ENCODE measurements at places on chromosomes 6 and 20.

DNA sequence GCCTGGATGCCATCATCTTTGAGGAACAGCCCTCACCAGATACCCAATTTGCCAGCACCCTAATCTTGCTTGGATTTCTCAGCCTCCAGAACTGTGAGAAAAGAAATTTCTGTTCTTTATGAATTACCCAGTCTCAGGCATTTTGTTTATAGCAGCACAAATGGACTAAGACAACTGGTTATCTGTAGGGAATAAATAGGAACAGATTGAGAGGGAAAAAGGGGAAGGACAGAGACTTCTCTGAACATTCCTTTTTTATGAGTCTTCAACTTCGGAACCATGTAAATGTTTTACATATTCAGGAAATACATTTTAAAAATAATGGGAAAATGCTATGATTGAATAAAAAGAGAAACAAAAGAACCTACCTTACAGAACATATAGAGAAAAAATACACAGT is 20.9 kb downstream of the KCTD20 start:
- no peak for DNase-seq

DNA sequence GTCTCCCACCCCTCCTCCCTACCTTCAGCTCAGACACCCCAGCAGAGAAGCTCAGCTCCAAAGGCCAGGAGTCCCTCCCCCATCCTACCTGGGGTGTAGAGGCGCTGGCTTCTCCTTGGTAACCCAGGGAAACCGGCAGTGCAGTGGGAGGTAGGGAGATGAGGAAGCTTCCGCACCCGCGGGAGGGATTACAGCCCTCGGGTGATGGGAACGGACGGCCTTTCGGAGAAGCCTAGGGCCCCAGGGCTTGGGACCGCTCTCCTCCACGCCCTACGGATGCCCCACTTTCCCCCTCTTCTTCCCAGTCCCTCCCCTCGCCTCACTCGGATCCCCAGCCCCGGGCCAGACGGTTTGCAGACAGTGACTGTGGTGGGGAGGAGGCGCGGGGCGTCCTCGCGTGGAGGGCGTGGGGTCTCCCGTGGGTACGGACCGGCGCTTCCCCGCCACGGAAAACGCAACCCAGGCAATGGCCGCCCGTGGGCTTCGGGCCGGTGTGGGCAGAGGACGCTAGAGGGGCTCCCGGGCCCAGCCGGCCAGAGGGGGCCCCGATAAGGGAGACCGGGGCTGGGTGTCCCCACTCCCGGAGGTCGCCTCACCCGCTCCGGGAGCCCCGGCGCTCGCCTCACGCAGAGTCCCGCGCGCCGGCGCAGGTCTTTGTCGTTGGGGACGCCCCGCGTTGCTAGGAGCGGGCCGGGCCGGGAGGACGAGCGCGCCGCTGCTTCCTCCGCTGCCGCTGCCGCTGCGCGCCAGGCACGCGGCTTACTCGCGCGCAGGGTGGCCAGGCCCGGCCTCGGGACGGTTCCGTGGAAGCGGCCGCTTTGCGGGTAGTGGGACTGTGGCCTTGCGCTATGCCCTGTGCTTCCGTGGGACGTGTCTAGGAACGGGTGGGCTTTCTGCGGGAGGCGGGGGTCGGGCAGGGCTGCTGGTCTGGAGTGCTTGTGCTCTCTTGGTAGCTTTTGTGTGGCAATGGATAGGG is 15.8 kb downstream of the AARS2 start:
- DNase-seq: peak; percentile 71

- no peak for DNase-seq
These were observed 212.5 kb downstream of the FOXA2 start for GRCh38 chr20:22371843-22372242.

DNA sequence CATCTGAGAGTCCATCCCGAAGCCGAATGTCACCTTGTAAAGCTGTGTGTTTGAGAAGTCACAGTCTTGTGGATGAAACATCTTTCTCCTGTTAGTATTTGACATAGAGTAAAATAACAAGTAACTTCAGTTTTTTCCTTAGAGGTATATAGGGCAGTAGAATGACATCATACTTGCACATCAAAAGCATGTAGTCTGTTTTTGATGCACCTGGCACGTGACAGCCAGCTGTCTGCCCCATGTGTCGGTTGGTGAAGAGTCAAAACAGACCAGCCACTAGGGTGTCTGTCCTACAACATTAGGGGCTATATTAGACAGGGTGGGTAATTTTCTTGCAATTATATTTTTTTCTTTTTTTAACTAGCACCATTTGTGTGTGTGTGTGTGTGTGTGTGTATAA is 70.2 kb downstream of the SNX9 start:
- DNase-seq: no peak

GRCh38 chr20:38111366-38112232 is 53.5 kb downstream of the TGM2 start:
- DNase-seq: no peak

DNA sequence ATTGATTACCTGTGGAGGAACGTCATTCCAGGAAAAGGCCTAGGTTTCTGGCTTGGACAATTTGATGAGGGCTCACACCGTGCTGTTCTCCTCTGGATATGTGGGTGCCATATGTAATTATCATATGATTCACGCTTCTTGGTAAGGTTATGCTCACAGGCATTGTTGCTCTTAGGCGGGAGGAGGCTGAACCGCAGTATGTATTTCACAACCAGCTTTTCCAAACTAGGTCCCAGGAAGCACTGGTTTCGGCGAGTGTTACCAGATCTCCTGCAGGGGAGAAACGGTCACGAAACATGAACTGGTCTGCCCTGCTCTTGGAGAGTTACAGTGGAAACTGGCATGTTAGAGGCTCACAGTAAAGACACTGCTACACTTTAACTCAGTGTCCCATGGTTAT is 793 bp upstream of the FAM50B start:
- DNase-seq: no peak

- no peak for DNase-seq
These were observed 22.8 kb upstream of the RAB22A start for GRCh38 chr20:58286729-58287128.

DNA sequence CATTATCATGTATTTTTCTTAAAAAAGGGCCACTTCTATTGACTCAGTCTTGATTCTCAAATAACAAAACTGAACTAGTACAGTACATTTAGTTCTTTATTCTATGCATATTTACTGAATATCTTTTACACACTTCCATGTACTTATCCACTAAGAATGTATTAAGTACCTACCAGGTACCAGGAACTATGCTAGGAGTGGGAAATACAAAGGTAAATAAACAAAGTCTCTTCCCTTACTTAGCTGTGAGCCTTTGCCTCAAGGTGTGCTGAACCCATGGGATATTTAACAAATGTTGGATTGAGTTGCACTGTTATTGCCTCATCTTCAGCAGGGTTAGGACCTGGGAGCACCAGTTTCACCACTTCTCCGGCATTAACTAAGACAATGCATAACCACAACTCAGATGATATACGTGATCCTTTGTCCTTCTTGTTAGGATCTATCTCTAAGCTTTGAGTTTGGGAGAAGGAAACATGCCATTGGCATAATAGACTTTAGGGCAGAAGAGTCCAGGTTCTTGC is 533.9 kb downstream of the TFAP2B start:
- no peak for DNase-seq

- no peak for DNase-seq
These were observed 149.9 kb downstream of the IBTK start for GRCh38 chr6:82097676-82098075.

DNA sequence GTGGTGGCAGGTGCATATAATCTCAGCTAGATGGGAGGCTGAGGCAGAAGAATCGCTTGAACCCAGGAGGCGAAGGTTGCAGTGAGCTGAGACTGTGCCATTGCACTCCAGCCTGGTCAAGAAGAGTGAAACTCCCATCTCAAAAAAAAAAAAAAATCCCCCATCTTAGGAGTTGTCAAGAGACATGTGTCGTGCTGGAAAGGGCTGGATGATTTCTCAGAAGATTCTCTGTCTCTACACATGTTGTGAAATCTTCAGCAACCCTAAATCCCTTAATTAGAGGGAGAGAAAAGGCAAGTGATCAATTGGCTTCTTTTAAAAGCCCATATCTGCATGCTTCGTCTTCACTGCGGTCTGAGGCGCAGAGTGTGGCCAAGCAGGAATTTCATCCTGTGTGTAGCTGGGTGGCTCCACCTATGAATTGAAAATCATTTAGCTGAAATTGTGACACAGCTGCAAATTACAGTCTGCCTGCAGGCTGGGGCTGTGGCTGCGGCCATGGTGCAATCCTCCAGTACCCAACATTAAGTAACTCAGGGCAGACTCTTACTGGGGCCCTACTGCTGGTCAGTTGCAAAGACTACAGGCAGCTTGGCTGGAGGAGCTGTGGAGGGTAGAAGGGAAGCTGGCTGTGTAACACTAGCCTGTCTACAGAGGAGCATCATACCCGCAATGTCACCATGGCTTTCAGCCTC is 3.2 kb upstream of the TGM3 start:
- DNase-seq: no peak

DNA sequence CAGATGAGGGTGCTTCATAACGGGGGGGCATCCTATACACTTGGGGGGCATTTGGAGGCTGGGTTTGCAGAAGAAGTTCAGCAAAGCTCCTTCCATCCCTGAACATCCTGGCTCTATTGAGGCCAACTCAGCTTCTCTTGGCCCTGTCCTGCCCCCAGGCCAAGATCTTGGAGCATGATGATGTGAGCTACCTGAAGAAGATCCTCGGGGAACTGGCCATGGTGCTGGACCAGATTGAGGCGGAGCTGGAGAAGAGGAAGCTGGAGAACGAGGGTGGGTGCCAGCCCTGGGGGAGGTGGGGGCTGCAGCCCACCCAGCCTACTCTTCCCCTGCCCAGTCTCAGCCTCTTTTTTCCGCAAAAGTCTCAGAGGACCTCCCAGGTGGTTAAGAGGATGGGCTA is 17.2 kb downstream of the GDAP1L1 start:
- no peak for DNase-seq

DNA sequence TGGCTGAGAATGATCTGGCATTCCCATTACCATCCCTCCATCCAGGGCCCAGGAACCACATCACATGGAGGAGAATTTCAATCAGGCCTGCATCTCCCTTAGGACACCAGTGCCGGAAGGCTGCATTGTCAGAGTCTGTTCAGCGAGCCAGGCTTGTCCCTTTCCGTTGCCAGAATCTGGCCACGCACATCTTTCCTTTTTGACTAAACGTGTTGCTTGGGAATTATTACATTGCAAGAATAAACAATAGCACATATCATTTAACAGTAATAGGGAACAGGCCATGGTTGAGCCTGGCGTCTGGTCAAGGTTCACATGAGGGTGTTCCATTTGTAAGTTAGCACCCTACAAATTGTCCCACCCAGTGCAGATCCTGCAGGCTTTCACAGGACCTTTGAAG is 42.8 kb downstream of the SOBP start:
- no peak for DNase-seq

DNA sequence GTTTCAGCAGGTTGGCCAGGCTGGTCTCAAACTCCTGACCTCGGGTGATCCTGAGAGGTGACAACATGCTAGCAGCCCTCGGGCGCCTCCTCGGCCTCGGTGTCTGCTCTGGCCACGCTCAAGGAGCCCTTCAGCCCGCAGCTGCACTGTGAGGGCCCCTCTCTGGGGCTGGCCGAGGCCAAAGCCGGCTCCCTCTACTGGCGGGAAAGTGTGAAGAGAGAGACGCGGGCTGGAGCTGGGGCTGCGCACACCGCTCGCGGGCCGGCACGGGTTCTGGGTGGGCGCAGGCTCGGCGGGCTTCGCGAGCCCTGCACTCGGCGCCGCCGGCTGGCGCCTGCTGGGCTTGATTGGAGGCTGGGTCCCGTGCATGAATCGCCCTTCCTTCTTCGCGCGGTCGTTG is 80.8 kb upstream of the RBM24 start:
- DNase-seq: no peak

DNA sequence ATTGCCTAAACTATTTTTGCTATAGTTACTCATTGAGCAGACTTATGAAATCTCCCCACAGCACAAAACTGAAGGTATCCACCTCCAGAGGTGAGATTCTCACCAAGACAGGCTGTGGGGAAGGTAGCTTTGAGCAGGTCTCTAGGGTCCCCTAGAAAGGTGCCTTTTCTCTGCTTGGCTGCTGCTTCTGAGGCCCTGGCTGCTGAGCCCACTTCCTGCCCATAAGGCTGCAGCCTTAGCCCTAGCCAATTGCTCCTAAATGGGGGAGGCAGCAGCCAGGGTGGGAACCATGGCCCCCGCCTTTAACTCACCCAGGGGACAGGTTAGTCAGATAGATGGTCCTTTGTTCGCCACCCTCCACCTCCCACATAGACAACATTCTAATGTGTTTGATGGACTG is 3.6 kb downstream of the NT5E start:
- no peak for DNase-seq

DNA sequence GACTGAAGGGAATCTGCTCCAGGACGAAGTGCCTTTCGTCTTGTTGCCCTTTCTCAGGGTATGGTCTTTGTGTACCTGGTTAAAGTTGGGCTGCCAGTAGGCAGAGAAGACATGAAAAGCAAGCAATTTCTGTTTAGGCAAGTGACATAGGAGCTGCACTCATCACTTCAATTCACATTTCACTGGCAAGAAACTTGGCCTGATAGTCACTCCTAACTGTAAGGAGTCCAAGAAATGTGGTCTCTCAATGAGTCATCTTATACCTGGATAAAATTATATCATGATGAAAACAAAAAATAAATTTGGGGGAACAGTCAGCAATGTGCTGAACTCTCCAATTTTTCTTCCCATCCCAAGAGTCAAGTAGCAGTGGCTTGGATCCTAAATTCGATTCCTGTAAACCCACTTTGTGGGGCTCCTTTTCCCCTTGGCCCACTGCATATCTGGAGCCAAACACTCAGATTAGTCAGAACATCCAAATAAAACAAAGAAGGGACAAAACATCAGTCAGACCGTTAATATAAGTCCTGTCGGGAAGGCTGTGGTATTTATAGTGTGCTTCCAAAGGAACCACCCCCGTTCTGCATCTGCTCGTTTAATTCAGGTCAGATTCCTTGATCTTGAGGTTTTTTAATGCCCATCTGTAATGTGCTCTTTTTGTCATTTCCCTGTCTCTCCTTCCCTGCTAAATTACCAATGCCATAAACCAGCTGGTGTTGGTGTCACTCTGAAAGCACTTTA is 5.0 kb upstream of the GABRR1 start:
- DNase-seq: no peak

DNA sequence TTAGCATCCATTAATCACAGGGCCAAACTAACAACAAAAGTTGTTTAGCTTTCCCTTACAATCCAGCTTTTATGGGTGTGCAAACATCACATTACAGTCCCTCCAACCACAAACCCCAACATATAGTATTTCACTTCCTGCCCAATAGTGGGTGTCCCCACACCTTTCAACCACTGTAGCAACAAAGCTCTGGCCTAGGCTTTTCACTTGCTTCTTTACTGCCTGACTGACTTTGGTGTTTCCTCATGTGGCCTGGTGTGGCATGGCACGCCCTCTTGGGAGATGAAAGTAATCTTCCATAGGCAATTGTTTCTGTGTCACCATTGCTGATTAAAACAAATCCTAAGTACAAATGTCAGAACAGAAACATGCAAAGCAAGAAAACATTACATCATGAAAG is 46.3 kb downstream of the MCM8 start:
- peak; percentile 45 for DNase-seq
